ENCODE measurements at places on chromosomes 1 and 21. TPM values are rescaled to one million over a fixed set of nuclear protein-coding genes. Genes with fewer than 3 reads are reported as not detected.

- no peak for DNase-seq
These were observed 198.6 kb downstream of the ADGRL2 start for GRCh38 chr1:81999364-81999763.

DNA sequence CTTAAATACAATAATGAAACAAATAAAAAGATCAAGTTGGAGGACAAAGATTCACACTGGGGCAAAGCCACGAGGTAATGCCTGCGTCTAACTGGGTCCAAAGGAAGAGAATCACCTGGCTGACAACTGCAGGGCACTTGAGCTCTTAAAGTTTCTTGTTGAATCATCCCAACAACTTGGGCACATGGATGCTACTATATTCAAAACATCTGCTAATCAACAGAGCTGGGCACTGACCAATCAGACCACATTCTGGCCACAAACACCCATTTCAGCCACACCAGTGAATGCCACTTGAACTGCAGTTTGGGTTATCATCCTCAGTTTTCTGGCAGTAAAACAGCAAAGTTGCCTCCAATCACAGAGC is 51.0 kb downstream of the ABCA4 start:
- no peak for DNase-seq

GRCh38 chr1:246609632-246610031 is 43.4 kb downstream of the CNST start:
- no peak for DNase-seq

GRCh38 chr1:97038410-97038809 is 316.8 kb downstream of the PTBP2 start:
- no peak for DNase-seq

- no peak for DNase-seq
These were observed 104.7 kb upstream of the KCNK2 start for GRCh38 chr1:214977700-214978374.

Gene CXADR
- total RNA-seq: 5.1 TPM

DNA sequence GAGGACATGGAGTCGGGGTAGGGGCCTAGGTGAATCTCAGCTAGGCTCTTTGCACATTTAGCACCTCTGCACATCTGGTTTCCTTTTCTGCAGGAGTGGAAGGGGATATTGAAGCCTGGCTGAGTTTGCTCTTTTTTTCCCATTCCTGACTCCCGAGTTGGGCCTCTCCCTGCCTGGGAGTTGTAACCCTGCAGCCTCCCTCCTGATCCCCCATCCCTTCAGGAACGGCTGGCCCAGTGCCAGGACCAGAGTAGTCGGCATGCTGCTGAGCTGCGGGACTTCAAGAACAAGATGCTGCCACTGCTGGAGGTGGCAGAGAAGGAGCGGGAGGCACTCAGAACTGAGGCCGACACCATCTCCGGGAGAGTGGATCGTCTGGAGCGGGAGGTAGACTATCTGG is 836 bp downstream of the OLFML3 start:
- DNase-seq: peak; percentile 28

Gene CD164L2
- not detected for total RNA-seq

GRCh38 chr1:44545961-44546360 is 128.3 kb downstream of the TMEM53 start:
- DNase-seq: no peak

GRCh38 chr1:32250893-32251716 is at the start of gene LCK:
LCK (plus strand) TSS chr1:32251265; CDS start chr1:32274330, 23,065 bp downstream.
- DNase-seq: no peak

- no peak for DNase-seq
These were observed 579.2 kb upstream of the RGS18 start for GRCh38 chr1:191579019-191579418.

GRCh38 chr1:232179896-232180778 is 449.8 kb downstream of the SIPA1L2 start:
- peak; percentile 26 for DNase-seq

Gene CLIC4
- total RNA-seq: 226 TPM

DNA sequence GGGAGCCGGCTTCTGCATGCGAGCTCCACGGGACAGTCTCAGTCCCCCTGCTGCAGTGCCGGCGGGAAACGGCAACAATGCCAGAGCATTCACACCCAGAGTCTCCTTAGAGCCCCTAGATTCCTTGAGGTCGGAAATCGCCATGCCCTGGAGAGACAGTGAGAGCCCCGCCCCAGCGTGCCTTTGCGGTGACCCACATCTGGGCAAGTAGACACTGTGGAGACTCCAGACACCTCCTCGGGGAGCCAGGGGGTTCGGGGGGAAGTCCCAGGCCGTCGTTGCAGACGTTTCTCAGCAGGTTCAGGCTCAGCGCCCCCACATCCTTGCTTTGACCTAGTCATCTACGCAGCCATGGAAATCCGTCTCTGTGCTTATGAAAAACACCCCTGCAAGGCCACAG is 81.3 kb upstream of the ARHGEF16 start:
- peak; percentile 70 for DNase-seq

Gene HRNR
- total RNA-seq: not detected

Gene RGS8
- not detected for total RNA-seq

Gene NUP210L
- not detected for total RNA-seq

- no peak for DNase-seq
These were observed 57.4 kb upstream of the TARS2 start for GRCh38 chr1:150429805-150430204.

DNA sequence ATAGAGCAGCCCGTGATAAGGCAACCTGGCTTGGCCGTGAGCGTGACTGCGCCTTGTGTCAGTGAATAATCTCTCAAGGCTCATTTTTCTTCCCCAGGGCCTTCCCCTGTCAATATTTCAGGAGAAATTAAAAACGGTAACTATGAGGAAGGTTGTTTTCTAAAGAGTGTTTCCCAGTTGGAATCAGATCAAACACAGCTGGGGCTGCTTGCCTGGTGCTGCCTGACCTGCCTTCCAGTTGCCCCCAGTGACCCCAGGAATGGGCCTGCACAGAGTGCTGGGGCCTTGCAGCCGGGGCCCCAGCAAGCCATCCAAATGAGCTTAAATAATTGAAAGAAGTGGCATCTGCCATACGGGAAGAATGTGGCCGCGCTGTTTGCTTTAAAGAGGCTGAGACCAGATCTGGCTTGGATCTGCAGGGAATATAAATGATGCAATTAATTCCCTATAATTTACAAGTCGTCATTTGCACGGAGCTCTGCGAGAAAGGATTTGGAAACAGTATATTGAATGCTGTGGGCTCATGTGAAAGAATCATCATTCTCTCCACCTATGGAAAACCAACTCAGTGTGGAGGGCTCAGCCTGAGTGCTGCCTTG is 203.9 kb downstream of the C1orf94 start:
- no peak for DNase-seq

DNA sequence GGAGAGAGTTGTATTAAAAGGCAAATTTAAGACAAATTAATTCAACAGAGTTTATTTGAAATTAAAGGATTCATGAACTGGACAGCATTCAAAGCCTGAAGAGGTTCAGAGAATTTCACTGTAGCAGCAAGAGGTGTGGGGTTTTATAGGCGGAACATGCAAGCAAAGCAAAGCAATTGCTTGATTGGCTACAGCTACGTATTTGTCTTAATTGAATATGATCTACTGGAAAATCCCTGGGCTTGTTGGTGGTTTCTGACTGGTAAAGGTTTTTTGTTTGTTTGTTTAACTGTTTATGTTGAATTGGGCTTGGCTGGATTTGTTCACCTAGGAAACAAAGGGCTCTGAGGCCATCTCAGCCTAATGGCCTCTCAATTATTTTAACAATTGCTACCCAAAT is 61.5 kb downstream of the KCNK1 start:
- DNase-seq: no peak

DNA sequence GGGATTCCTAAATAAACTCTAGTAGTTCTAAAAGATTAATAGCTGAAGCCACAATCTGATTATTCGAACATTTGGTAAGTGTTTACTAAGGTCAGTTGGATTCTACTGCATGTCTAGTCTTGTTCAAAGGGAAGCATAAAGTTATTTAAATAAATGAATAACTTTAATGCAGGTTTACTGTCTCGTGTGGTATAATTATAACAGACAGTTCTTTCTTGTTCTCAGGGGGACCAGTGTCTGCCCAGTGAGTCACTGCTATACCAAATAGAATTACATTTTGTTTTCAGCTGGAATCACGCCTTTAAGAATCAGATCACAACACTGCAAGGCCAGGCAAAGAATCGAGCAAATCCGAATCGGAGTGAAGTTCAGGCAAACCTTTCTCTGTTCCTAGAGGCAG is 45.1 kb downstream of the SMG7 start:
- DNase-seq: no peak

Gene SLAMF8
- 0.63 TPM for total RNA-seq

DNA sequence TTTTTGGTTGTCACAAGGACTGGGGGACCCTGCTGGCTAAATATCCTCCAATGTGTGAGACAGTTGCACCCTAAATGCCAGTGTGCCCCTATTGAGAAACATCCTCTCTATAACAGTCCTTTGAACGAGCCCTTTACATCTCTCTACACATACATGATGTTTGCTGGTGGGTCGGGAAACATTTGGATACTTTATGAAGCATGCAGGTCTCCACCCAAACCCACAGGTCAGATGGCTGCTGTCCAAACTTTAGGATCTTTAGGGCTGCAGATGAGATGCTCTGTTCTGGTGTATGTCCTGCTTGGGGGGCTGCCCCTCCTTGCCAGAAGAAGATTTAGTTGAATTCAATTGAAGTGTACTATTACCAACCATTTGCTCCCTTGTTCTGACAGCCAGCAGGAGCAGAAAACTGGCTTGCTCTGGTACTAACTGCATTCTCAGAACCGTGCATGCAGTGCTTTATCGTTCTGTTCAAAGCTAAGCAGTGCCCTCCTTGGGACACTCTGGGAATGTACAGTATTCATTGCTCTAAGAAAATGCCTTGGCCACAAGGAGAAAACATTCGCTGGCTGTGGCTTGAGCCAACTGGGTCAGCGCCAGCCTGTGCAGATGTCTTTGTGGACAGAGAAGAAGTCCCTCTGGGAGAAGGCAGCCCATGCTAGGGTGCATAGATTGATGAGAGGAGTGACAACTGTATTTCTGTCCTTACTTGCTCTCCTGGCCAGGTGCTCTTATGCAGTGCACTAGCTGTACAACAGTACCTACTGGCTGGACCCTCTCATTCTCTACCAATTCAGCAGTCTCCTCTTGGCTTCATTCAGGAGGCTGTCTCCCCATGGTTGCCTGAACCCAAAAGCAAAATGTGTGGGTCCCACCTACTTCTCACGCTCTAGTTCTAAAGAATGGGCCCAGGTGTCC is 61.4 kb upstream of the DIRAS3 start:
- DNase-seq: peak; percentile 82

Gene AADACL3
- total RNA-seq: not detected

DNA sequence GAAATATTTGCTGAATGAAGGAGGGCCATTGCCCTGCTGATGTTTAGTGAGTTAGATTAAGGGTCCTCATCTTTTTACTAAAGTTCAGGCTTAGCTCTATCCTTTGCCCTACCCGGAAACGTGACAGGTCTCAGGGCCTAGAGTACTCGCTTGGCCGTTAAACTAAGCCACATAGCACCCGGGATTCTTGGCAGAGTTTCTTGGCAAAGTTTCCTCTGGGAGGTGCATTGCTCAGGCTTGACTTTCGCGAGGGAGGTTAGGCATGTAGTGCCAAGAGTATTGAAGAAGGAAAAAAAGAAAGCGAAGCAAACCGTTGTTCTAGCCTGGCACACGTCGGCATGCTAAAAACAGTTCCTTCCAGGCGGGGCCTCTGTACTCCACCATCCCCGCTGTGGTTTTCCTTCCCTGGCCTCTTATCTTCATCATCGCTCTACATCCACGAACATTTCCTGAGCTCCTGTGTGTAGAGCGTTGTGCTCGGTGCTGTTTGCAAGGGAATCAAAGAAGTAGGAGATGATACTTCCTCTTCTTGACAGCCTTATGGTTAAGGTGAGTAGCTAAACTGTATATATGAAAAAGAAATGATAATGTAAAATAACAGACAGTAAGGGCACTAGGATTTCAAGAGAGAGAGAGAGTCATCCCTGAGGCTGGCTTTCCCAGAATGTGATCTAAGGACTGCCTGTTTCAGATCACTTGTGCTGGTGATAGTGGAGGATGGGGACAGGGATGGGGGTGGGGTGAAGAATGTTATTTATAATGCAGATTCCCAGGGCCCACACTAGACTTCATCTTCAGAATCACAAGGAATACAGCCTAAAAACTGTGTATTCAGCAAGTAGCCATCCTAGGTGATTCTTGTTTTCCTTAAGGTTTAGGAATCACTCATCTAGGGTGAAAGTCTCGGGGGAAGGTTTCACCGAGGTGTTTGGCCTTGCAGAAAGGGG is 18.8 kb downstream of the RNF220 start:
- peak; percentile 82 for DNase-seq

DNA sequence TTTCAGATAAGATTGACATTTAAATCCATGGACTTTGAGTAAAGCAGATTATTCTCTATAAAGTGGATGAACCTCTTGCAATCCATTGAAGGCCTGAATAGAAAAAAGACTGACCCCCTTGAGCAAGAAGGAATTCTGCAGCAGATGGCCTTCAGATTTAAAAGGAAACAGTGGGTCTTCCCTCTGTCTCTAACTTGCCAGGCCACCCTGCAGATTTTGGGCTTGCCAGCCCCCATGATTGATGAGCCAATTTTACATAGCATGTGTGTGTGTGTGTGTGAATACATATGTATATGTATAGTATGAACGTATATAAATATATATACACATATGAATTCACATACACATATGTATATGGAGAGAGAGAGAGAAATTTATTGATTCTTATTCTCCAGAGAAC is 113.4 kb downstream of the GRIK1 start:
- DNase-seq: no peak

Gene LCE2C
- not detected for total RNA-seq

Gene SPRR4
- total RNA-seq: not detected

DNA sequence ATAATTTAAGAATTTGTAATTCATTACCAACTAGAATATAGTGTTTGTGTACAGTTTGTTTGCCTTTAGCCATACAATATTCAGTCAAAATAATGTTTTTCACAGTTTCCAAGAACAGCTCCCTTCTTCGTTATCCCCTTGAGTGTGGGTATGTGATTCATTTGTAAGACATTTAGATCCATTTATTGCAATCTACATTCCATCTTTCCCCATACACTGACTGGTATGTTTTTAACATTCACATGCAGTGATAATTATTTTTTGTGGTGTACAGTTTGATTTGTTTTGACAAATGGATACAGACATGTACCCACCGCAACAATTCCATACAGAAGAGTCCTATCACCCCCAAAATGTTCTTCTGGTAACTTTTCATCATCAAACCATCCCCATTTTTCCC is 589.1 kb upstream of the ADAMTS5 start:
- no peak for DNase-seq

- no peak for DNase-seq
These were observed 93.1 kb downstream of the UCHL5 start for GRCh38 chr1:192966073-192966472.

Gene CCDC30
- 0.15 TPM for total RNA-seq

DNA sequence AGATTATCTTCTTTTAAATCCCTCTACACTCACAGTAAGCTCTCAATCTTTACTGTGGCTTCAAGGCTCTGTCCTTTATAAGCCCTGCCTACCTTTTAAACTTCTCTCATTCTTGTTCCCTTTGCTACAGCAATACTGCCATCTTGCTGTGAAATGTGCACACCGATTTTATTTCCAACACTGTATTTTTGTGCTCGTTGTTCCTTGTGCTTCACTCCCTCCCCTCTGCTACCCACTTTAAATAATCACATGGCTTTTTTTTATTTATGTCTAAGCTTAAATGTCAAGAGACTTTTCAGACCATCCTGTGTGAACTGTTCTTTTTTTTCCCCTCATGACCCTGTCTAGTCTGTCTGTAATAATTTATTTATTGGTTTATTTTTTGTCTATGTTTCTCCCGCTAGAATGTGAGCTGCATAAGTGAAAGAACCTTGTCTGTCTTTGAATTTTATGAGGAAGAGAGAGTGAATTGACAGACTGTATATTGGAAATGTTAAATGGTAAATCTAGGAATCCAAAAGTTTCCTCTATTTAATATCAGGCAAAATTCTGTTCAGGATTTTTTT is 45.7 kb downstream of the ABCD3 start:
- peak; percentile 54 for DNase-seq

- DNase-seq: no peak
These were observed 287.8 kb downstream of the RRAGC start for GRCh38 chr1:38571726-38572125.

Gene CHIT1
- total RNA-seq: not detected

All from Daoy (cell line).